ENCODE measurements at places on chromosomes 5 and 9.

- DNase-seq, result no peak
Observed at GRCh38 chr9:32339424-32339823, 45.0 kb upstream of the ACO1 start.

- DNase-seq, result no peak
Observed at GRCh38 chr9:101274971-101275768, 109.6 kb downstream of the BAAT start.

GRCh38 chr9:27676827-27677226 is 103.5 kb upstream of the C9orf72 start:
- DNase-seq, result no peak

- DNase-seq, result peak; percentile 91
Observed at GRCh38 chr5:177516601-177517568, at the start of gene DDX41. DDX41 (minus strand) TSS chr5:177516961; CDS start chr5:177516945, 16 bp downstream.

- DNase-seq, result no peak
Observed at GRCh38 chr9:16136961-16137360, 584.1 kb downstream of the CCDC171 start.

- no peak for DNase-seq
Observed at GRCh38 chr9:89252651-89253267, 58.2 kb upstream of the CKS2 start.

- DNase-seq, result no peak
Observed at GRCh38 chr5:137700282-137700680, 35.6 kb downstream of the KLHL3 start.

DNA sequence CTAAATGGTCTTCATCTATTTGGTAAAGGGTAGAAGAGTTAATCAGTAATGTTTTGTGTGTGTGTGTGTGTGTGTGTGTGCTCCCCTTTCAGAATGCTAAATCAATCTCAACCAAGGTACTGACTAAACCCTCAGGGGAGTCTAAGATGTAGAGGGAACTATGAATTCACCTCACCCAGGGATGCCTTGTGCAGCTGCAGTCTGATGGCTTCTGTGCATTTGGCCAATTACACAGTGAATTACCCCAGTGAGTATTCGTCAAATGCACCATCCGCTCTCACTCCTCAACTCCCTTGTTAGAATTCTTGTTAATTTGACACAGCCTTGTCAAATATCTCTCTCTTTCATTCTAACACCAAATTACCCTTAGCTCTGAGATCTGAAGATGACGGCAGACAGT is 234.6 kb downstream of the GABRB2 start:
- DNase-seq, result no peak

DNA sequence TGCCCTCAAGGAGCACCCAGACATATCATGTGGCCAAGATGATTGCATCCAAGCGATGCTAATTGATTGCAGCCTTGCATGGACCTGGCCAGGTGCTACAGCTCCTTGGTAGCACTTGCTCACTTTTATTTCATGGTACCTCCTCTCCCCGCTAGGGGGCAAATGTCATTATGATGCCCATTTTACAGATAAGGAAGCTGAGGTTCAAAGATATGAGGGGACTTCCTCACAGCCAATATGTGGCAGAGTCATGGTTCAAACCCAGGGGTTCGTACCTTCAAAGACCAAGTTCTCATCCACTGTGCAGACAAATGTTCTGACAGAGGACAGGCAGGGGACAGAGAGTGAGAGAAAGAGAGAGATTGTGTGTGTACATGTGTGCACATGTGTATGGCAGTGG is 21.9 kb upstream of the KCNMB1 start:
- no peak for DNase-seq

GRCh38 chr5:56183506-56183905 is 49.6 kb downstream of the ANKRD55 start:
- no peak for DNase-seq

DNA sequence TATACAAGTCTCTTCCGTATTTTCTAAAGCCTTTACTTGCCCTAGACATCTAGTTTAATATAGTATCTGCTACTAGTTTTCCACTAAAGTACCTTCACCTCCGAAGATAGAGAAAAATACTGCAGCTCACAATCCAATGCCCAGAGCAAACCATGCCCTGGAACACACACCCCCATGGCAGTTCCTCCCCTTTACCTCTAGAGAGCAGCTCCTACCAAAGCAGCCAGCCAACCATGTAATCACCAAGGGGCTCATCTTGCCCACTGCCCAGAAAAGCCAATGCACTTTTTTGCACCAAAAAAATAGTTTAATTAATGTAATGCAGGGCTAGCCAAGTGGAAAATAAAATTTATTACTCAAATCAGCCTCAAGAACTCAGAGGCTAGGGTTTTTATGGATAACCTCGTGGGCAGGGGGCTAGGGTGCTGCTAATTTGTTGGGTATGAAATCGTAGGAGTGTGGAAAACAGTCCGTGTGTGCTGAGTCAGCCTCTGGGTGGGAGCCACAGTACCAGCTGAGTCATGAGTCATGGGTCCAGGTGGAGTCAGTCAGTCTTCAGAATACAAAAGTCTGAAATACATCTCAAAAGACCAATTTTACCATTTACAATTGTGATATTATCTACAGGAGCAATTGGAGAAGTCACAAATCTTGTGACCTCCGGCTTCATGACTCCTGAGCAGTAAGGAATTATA is 120.1 kb upstream of the ACO1 start:
- DNase-seq, result no peak

DNA sequence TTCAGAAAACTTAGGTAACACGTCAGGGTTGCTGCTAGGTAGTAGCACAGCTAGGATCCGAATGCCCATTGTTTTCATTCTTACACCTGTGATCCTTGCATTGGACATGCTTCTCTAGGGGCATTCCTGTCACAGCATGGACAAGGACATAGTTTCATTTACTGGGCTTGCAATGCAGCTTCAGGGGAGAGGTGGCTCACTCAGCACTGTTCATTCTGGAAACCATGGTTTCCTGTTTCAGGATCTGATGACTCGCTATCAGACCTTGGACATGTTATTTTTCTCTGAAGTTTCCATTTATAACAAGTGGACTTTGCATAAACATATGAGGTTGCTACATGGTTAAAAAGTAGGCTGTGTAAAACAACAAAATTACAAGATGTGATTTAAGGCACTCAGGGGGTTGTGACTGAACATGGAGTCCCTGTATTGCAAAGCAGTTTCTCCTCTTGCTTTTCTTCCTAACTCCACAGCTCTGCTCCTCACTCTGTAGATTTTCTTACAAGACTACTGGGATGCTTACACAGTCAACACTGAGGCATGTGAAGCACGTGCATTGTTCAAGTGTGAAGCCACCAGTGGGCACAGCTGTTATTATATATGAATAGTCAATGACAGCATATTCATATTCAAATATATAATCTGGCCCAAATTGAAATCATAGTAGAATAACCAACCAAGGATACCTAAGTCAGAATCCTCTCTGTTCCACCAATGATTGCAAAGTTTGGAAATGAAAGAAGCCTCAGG is 66.1 kb upstream of the STK32A start:
- DNase-seq, result no peak

GRCh38 chr5:87277279-87277835 is 9.7 kb downstream of the RASA1 start:
- no peak for DNase-seq

DNA sequence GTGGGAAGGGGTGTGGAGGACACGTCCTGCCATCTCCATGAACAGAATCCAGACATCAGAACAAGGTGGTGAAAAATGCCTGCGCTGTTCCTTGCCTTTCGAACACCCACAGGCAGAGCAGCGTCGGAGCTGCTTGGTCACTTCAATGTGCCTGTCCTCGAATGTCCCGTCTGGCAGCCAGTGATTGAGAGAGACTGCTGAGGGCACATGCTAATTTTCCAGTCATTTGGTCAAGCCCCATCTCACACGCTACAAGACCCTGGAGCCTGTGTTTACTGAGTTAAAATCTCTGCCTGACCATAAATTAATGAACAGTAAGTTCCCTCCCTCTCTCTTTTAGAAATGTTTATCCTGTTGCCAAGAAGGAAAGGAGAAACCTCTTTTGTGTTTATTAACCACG is 149.3 kb downstream of the NTRK2 start:
- no peak for DNase-seq

- no peak for DNase-seq
Observed at GRCh38 chr5:57334475-57334874, 148.1 kb downstream of the ACTBL2 start.

GRCh38 chr9:89452561-89452960 is 45.4 kb downstream of the SEMA4D start:
- no peak for DNase-seq

DNA sequence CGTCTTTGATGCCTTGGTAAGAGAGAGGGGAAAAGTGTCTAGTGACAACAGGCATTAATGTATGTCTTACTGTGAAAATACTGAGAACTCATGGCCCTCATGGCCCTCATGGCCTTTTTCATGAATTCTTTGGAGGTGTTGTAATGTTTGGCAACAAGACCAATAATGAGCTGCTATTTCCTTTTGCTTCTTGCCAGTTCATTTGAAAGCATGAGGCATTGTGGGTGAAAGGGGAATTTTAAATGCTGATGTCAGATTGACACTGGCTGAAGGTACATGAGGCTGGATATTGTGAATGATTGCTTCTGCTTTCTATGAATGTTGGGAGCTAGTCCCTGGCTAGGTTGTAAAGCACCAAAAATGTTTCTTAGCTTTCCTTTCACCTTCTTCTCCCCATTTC is 79.2 kb downstream of the DOCK2 start:
- no peak for DNase-seq

DNA sequence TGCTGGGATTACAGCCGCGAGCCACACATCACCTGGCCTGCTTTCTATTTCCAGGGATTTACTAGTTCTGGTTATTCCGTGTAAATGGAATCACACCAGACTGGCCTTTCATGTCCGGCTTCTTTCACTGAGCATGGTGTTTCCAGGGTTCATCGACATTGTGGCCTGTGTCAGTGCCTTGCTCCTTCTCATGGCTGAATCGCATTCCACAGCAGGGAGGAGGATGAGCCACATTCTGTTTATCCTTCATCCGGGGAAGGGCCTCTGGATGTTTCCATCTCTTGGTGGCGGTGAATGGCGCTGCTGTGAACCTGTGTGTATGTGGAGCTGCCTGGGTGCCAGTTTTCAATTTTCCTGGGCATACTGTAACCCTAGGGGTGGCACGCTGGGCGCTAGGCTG is 58.7 kb upstream of the RNU6ATAC start:
- DNase-seq, result no peak

DNA sequence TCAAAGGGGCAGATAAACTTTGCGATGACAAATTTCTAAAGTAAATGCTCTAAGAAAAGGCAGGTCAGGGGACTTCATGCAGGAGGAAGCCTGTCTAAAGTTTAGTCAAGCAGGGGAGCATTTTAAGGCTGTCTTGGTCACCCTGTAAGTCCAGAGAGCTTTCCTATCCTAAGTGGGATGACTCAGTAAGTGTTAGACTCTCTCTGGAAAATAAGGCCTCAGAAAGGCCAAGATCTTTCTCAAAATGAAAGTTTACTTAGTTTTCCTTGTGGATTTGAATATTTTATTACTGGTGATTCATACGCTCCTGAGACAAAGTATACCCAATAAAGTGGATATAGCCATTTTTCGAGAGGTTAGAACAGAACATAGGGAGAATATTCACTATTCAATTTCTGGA is 806.9 kb upstream of the CDH9 start:
- no peak for DNase-seq

DNA sequence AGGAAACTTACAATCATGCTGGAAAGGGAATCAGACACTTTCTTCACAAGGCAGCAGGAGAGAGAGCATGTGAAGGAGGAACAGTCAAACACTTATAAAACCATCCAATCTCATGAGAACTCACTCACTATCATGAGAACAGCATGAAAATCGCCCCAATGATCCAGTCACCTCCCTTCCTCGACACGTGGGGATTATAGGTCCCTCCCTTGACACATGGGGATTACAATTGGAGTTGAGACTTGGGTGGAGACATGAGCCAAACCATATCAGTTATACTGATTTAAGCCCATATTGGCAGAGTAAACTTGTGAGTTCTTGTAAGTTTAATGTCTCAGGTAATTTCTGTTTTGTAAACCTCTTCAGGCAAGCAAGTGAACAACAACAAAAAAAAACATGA is 70.8 kb downstream of the ERAP1 start:
- DNase-seq, result no peak

- DNase-seq, result no peak
Observed at GRCh38 chr5:57539281-57539701, 56.7 kb upstream of the ACTBL2 start.

DNA sequence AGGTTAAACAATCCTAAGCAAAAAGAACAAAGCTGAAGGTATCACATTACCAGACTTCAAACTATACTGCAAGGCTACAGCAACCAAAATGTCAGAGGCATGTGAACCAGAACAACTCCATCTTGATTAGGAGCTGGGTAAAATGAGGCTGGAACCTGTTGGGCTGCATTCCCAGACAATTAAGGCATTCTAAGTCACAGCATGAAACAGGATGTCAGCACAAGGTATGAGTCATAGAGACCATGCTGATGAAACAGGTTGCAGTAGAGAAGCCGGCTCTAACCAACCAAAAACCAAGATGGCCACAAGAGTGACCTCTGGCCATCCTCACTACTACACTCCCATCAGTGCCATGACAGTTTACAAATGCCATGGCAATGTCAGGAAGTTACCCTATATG is 252.0 kb downstream of the RASEF start:
- no peak for DNase-seq

- DNase-seq, result no peak
Observed at GRCh38 chr5:149963729-149964128, 3.2 kb downstream of the SLC26A2 start.

DNA sequence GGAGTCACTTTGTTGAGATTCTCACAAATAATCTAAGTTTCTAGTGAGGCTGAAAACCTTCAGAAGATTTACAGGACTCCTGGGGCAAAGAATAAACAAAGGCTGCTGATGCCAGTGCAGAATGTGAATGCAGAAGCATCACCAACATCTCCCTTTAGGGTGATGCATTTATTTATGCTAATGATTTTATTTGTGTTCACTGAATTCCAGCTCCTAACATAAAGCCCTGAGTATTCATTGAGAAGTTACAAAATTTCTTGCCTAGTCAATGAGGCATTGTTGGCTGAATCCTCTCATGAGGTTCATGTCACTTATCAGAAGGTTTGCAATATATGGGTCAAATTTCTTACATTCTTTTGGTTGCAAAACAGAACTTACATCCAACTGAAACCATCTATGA is 70.0 kb downstream of the GRIN3A start:
- DNase-seq, result no peak

DNA sequence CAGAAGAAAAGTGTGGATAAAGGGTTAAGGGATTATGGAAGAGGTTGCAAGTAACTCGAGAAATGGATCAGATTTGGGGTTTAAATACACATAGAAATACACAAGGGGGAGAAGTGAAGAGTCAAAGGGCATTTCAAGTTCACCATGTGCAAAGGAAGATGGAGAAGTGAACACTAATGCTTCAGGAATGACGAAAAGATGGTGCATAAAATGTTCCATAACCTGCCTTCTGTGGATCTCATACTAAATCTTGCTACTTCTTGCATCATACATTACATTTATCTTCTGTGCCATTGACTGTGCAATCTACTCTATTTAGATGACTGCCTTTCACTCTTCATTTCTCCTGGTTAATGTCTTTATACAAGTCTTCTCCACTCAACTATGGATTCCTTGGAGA is 5.7 kb upstream of the SMC2 start:
- no peak for DNase-seq

GRCh38 chr5:10201223-10201868 is 48.3 kb downstream of the ATPSCKMT start:
- DNase-seq, result no peak

- no peak for DNase-seq
Observed at GRCh38 chr5:110258460-110259216, 467.8 kb downstream of the TMEM232 start.

GRCh38 chr9:97892421-97892820 is 29.9 kb downstream of the TRMO start:
- no peak for DNase-seq

- no peak for DNase-seq
Observed at GRCh38 chr5:93163010-93163663, 417.9 kb downstream of the NR2F1-AS1 start.

All from stimulated activated CD4-positive, alpha-beta T cell treated with anti-CD3 and anti-CD28 coated beads, Interleukin-12 subunit alpha, Interleukin-12 subunit beta, amount 100 ng/mL, for 4 hours (primary cell).